ENCODE measurements at places on chromosomes 12 and 14.
A peak's percentile ranks its signal among the peaks of the same experiment; 100 is the strongest.

- no peak overlapping the region for H3K4me3 ChIP-seq
- H3K36me3 ChIP-seq: no peaks in the 10 kb centered on the region
- H3K27ac ChIP-seq: no peak overlapping the region
- no peak for DNase-seq
These were observed 1108.9 kb downstream of the BCL11B start for GRCh38 chr14:98162856-98163805.

- H3K27me3 ChIP-seq: no peaks in the 10 kb centered on the region
- no peak for DNase-seq
- no peaks in the 10 kb centered on the region for H3K4me1 ChIP-seq
These were observed 23.8 kb downstream of the CYP46A1 start for GRCh38 chr14:99707921-99708320.

- no peaks in the 10 kb centered on the region for H3K4me1 ChIP-seq
- no peak within 1 kb of the TSS for H3K27ac ChIP-seq
- no peaks in the 10 kb centered on the region for H3K36me3 ChIP-seq
- no peak for DNase-seq
These were observed at the start of gene C12orf56 for GRCh38 chr12:64390275-64390851. Gene C12orf56 (minus strand): TSS chr12:64390758. CDS start chr12:64390565, 193 bp downstream.

- no peak for DNase-seq
- H3K27ac ChIP-seq: no peak overlapping the region
- H3K4me1 ChIP-seq: no peaks in the 10 kb centered on the region
These were observed 64.1 kb upstream of the HIF1A start for GRCh38 chr14:61631045-61631687.

DNA sequence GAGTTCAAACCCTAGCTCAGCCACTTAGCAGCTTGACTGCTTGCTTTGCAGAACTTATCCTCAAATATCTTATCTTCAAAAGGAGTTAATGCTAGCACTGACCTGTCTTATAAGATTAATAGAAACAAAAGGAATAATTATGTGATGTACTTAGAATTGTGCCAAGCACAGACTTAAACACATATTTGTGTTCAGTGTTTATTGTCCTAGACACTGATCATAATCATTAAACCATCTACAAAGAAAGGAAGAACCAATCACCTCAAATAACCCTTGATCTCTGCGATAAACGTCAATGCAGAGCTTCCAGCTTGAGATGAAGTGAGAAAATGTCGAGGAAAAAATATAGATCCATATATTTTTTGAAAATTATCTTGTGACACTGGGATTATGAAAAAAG is 73.1 kb downstream of the ATXN7L3B start:
- H3K4me1 ChIP-seq: no peaks in the 10 kb centered on the region
- H3K27me3 ChIP-seq: no peaks in the 10 kb centered on the region
- H3K27ac ChIP-seq: no peak overlapping the region
- no peak overlapping the region for H3K4me3 ChIP-seq
- no peak for DNase-seq

- H3K27ac ChIP-seq: no peak overlapping the region
- H3K36me3 ChIP-seq: peaks cover 4% of the 10 kb centered on the region
- peaks cover 1% of the 10 kb centered on the region for H3K4me1 ChIP-seq
- DNase-seq: peak; percentile 79
These were observed 52.6 kb downstream of the DIP2B start for GRCh38 chr12:50557421-50557820.

- no peaks in the 10 kb centered on the region for H3K4me1 ChIP-seq
- H3K36me3 ChIP-seq: peaks cover 2% of the 10 kb centered on the region
- DNase-seq: no peak
- no peak overlapping the region for H3K4me3 ChIP-seq
These were observed 98.9 kb downstream of the EPS8 start for GRCh38 chr12:15690320-15690719.

GRCh38 chr12:18373181-18373580 is 111.9 kb downstream of the PIK3C2G start:
- H3K4me3 ChIP-seq: no peak overlapping the region
- H3K27me3 ChIP-seq: no peaks in the 10 kb centered on the region
- H3K36me3 ChIP-seq: no peaks in the 10 kb centered on the region
- H3K4me1 ChIP-seq: no peaks in the 10 kb centered on the region
- no peak overlapping the region for H3K27ac ChIP-seq

DNA sequence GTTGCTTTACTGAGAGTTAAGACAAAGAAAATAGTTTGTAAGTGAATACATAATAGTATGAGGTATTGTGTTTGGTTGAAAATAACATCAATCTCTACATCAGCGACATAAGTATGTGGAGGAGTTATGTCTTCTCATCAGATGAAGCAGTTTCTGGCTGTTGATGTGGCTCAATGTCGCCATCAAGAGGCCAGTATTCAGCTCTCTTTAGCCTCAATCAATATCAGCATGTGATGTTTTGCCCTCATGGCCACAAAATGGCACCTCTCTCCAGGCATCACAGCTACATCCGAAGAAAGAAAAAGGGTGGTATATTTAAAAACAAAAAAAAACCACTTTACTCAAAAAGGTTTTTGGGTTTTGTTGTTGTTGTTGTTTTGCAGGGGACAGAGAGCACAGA is 302.3 kb upstream of the TMEM132C start:
- H3K36me3 ChIP-seq: no peaks in the 10 kb centered on the region
- H3K4me3 ChIP-seq: no peak overlapping the region
- no peak for DNase-seq
- no peaks in the 10 kb centered on the region for H3K27me3 ChIP-seq

- no peaks in the 10 kb centered on the region for H3K36me3 ChIP-seq
These were observed 201.9 kb upstream of the DIO3 start for GRCh38 chr14:101359221-101360053.

DNA sequence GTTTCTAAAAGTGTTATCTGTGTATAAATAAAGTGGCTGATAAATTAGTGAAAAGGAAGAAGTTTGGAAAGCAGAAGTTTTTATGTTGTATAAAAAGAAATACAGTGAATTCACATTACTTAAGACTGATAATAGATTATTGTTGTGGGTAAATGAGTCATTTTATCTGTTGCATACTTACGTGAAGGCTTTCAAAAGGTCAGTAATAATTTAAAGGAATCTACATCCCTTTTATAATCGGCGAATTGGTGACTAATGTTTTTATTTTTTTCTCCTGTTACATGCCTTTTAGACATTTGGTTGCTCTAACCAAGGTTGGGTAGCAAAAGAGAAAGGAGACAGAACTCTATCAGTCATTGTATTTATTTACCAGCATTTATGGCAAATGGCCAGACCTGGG is 155.9 kb downstream of the SLC41A2 start:
- no peak overlapping the region for H3K27ac ChIP-seq
- H3K27me3 ChIP-seq: no peaks in the 10 kb centered on the region
- no peaks in the 10 kb centered on the region for H3K36me3 ChIP-seq
- no peak for DNase-seq

- DNase-seq: no peak
- no peaks in the 10 kb centered on the region for H3K27me3 ChIP-seq
- H3K36me3 ChIP-seq: no peaks in the 10 kb centered on the region
- peaks cover 5% of the 10 kb centered on the region for H3K4me1 ChIP-seq
These were observed 241.5 kb downstream of the BCL11B start for GRCh38 chr14:99030454-99030853.

DNA sequence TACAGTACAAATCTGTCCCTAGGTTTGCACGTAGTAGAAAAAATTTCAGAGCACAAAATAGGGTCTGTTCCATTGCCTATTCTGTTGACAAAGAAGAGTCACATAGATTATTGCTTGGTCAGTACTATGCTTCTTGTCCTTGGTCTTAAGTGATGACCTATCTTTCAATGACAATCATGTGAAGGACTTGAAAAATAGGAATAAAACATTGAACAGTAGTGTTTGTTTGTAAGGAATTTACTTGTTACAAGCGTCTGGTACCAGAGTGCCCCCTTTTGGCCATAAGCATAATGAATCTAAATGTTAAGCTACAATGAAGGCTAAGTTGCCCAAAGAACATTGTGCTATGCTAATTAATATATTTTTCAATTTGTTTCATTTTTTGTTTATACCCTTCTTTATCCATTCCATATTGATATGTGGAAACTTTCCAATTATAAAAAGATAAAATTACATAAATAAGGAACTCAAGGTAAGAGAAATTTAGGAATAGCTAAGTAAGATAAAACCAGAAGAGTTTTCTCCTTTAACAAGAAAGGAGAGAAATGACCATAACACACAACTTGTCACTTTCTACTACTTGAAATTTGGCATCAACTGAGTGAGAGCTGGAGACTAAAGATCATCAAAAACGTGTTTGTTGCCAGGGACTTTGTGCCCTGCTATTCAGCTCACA is 204.7 kb downstream of the EPS8 start:
- no peaks in the 10 kb centered on the region for H3K27me3 ChIP-seq
- no peak overlapping the region for H3K27ac ChIP-seq
- peaks cover 2% of the 10 kb centered on the region for H3K36me3 ChIP-seq
- H3K4me1 ChIP-seq: no peaks in the 10 kb centered on the region
- peak; percentile 44 for DNase-seq

DNA sequence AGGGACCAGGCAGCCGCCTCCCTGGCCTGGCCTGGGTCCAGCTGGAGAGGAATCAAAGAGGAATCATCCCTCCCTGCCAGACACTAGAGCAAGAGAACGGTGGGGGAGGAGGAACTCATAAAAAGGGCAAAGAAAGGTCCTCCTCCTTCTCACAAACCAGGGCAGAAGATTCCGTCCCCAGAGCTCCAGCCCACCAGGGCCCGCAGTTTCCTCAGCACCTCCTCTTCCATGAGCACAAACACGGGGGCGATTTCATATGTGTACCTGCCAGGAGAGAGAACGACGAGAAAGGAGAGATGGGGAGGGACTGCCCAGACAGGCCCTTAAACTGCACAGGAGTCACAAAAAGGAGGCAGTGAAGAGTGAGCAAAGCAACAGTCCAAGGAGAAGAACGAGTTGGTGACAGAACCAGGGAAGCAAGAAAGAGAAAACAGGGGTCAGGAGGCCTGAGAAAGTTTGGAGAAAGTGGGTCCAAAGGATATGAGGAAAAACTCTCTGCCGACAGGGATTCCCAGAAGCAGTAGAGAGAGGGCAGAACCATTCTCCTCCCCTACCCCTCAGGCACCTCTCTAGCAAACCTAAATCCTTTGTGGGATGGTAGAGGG is 8.7 kb upstream of the ZNF740 start:
- H3K27me3 ChIP-seq: no peaks in the 10 kb centered on the region
- DNase-seq: no peak
- H3K4me3 ChIP-seq: no peak overlapping the region
- H3K4me1 ChIP-seq: peaks cover 16% of the 10 kb centered on the region

DNA sequence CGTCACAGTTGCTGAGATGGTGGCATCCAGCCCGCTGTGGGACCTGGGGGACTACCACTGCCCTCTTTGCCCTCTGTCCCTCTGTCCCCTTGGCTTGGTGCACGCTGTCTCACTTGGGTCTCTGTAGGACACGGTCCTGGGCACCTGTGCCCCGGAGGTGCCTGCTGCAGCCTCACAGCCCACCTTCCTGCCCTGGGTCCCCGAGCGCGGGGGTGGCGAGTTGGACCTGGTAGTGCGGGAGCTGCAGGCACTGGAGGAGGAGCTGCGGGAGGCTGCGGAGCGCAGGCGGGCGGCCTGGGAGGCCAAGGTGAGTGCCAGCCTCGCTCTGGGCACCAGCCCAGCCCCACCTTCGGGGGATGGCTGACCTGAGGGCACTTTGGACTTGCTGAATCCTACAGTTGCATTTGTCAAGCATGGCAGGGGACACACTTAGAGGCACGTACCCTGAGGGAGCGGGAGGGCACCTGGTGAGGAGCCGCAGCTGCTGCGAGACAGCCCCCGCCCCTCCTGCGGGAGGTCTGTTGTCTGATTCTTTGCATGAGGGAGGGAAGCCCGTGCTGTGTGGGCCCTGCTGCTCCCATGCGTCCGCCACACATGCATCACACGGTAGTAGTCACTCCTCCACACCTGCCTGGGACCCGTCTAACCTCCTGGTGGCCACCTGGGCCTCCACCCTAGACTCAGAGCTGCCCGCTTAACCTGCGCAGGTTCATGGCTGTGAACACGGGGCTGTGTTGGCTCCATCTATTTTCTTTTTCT is 6.8 kb downstream of the TEDC1 start:
- no peaks in the 10 kb centered on the region for H3K4me1 ChIP-seq
- H3K27me3 ChIP-seq: no peaks in the 10 kb centered on the region
- no peak overlapping the region for H3K27ac ChIP-seq
- H3K4me3 ChIP-seq: no peak overlapping the region
- peak; percentile 85 for DNase-seq

DNA sequence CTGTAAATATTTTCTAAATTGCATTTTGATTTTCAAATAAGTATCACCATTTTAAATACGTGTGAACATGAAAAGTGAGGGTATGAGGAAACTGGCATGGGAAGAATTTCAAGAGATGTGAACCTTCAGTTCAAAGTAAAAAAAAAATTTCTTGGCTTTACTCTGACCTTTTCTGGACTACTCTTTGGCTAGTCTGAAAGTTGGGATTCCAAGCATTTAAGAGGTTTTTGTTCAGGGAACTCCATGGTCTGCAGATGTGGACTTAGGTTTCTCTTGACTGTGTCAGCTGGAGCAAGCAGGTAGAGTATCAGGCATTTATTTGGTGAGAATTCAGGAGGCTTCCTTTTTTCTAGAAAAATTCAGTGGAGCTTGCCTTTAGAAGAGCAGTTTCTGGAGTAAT is 311.6 kb downstream of the LRIG3 start:
- no peaks in the 10 kb centered on the region for H3K27me3 ChIP-seq
- no peaks in the 10 kb centered on the region for H3K36me3 ChIP-seq
- H3K4me1 ChIP-seq: no peaks in the 10 kb centered on the region
- no peak overlapping the region for H3K27ac ChIP-seq
- H3K4me3 ChIP-seq: no peak overlapping the region

GRCh38 chr14:27392153-27392552 is 794.3 kb upstream of the NOVA1 start:
- no peaks in the 10 kb centered on the region for H3K4me1 ChIP-seq
- no peaks in the 10 kb centered on the region for H3K27me3 ChIP-seq
- H3K36me3 ChIP-seq: no peaks in the 10 kb centered on the region
- no peak overlapping the region for H3K4me3 ChIP-seq

GRCh38 chr12:76424941-76425340 is 76.7 kb upstream of the BBS10 start:
- H3K36me3 ChIP-seq: no peaks in the 10 kb centered on the region
- H3K4me3 ChIP-seq: no peak overlapping the region
- DNase-seq: no peak
- no peaks in the 10 kb centered on the region for H3K27me3 ChIP-seq
- H3K27ac ChIP-seq: no peak overlapping the region
- no peaks in the 10 kb centered on the region for H3K4me1 ChIP-seq

GRCh38 chr14:92728759-92729364 is 19.6 kb downstream of the LGMN start:
- no peak overlapping the region for H3K4me3 ChIP-seq
- peak; percentile 65 for DNase-seq
- H3K4me1 ChIP-seq: peaks cover 20% of the 10 kb centered on the region

DNA sequence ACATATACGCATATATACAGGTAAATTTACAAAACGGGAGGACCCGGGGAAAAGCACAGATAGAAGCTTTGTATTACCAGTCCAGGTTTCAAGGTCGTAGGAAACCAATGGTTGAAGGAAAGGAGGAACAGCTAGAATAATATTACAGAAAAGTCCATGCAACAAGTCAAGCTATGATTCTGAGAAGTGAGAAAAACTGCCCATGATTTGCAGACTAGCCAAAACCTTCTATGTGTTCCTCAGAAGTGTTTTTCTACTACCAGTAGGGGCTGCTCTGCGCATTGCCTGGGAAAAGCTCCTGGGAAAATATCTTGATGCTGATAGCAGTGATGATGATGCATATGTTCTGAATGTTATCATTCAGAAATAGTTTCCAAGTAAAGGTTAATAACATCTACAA is 2.2 kb downstream of the PDZRN4 start:
- H3K4me3 ChIP-seq: no peak overlapping the region
- H3K27me3 ChIP-seq: peaks cover 31% of the 10 kb centered on the region
- H3K36me3 ChIP-seq: no peaks in the 10 kb centered on the region
- H3K27ac ChIP-seq: no peak overlapping the region
- peaks cover 14% of the 10 kb centered on the region for H3K4me1 ChIP-seq
- no peak for DNase-seq

All from trophoblast cell (in vitro differentiated cells and primary cell).